ENCODE measurements at places on chromosomes 12 and 14.
A peak's percentile ranks its signal among the peaks of the same experiment; 100 is the strongest.

- DNase-seq, result no peak
Measured at GRCh38 chr14:99707420-99707819, 23.3 kb downstream of the CYP46A1 start.

- no peak for DNase-seq
Measured at GRCh38 chr12:10025236-10025635, 5.2 kb upstream of the CLEC9A start.

- no peak for DNase-seq
Measured at GRCh38 chr12:118136559-118137003, 657 bp downstream of the PEBP1 start.

GRCh38 chr12:103829092-103829491, 11.9 kb downstream of the NT5DC3 start:
- no peak for DNase-seq

- DNase-seq, result no peak
Measured at GRCh38 chr12:28242496-28243309, 52.4 kb downstream of the CCDC91 start.

DNA sequence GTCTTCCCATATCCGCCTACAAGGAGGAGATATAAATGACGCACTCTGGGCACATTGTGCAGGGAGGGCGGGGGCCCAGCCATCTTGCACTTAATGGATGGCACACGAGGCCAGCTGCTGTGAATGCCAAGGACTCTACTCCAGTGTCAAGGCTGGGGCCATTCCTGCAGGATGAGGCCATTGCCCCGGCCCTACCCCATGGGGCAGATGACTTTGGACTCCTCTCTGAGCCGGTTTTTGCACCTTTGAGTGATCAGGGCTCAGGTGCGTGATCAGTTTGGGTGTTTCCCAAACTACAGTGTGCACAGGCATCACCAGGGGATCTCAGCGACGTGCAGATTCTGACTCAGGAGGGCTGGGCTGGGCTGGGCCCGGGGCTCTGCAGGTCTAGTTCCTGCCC, 16.1 kb downstream of the MMAB start:
- no peak for DNase-seq

DNA sequence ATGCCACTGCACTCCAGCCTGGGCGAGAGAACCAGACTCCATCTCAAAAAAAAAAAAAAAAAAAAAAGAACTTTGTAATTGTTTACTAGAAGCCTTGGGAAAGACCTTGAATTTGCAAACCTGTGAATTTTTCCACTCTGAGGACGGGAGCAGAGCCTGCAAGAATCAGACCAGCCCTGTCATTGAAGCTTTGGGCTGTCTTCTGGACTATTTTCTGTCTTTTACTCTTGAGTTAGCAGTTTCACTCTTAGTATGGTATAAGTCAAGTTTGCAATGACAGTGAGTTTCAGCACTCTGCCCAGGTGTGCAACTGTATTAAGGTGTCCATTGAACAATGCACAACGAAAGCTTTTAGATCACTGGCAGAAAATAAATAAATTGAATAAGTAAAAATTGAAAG, 81.4 kb upstream of the KRAS start:
- DNase-seq, result no peak

GRCh38 chr12:7108003-7108795, 815 bp downstream of the C1RL start:
- no peak for DNase-seq

DNA sequence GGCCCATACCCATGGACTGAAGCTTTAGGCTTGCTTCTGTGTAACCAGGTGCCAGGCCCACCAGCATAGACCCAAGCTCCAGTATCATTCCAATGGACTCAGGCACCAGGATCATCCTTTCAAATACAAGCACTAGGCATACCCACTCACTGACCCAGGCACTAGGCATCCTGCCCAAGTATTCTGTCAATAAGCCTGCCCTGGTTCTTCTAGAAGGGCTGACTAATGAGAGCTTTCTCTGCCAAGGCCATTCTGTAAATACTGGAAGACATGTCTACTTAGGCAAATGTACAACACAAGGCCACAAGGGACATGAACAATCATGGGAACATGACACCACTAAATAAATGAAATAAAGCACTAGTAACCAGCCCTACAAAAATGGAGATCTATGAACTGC, 352.2 kb downstream of the FSCB start:
- no peak for DNase-seq

DNA sequence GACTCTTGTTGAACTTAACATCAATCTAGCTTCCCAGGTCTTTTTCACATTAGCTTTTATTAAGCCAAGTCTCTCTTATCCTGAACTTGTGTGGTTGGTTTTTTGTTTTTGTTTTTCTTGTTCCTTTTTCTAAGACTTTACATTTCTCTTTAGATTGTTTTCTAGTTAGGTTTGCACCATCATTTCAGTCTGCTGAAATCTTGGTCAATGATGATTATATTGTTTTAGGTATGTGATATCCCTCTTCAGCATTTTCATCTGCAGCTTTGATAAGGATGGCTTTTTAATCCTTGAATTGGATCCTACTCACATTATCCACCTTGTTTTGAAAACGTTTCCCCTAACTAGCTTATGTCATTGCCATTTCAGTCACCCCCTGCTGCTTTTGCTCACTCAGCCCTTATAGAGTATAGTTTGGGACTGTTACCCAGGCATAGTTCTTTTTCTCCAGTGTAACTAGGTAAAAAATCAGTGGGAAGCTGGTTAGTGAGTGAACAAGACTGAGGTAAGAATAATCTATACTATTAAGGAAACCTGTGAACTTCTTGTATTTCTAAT, 22.0 kb downstream of the YLPM1 start:
- no peak for DNase-seq

DNA sequence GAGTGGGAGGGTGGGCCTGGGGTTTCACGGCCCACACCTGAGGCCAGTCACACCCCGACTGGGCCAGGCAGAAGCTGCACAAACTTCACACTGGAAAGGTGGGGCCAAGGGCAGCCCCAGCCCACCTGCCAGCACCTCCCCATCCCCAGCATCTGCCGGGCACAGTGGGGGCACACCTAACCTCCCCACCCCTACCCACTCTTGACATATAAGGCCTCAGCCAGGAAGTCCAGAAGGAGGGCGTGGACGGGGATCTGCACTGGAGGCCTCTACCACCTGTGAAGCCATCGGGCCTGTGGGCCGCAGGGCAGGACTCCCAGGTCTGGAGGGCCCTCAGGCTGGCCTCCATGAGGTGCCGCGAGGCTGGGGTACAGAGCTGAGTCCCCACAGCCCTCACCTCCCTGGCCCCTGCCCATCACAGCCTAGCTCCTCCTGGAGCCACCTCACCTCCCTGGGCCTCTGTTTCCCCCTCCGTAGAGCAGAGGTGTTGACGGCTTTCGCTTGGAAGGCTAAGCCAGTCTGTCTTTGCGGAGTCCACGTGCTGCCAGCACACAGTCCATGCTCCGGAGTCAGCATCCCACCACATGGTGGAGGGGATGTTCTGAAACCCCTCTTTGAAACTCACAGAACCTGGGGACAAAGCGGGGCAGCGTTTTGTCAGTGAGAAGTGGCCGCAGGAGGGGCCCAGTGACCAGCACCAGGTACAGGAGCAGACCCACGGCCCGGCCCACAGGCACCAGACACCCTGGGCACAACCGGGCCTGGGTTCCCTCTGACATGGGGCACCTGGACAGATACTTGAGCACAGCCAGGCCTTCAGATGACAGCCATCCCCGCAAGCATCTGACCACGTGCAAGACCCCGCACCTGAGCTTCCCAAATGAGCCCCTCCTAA, 38.2 kb upstream of the INF2 start:
- DNase-seq, result no peak

DNA sequence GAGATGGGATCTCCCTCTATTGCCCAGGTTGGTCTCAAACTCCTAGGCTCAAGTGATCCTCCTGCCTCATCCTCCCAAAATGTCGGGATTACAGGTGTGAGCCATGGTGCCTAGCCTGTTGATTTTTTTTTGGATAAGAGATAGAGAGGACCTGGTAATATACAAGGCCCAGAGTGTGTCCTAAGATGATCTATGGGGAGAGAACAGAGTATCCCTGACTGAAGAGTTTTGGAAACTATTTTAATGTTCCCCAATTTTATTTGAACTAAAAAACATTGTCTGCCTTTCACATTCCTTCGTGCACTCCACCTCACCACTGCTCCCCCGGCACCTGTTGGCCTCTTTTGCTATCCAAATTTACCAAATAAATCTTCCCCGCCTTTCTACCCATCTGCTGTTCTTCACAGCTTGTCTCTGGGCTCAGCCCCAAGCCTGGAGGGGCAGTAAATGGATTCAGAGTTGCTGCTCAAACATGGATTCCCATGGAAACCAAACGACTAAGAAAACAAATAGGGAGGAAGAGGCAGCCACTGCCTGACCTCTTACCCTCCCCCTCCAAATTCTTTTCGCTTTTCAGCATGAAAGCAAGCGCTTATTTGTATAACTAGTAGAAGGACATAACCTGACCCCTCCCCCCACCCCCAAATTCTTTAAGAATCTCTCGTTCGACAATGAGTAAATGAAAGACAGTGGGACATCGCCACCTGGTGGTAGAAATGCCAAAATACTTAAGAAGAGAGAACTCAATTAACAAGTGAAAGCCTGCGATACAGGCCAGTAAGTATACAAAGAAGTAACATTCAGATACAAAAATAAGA, 22.6 kb downstream of the OR10G3 start:
- peak; percentile 91 for DNase-seq

DNA sequence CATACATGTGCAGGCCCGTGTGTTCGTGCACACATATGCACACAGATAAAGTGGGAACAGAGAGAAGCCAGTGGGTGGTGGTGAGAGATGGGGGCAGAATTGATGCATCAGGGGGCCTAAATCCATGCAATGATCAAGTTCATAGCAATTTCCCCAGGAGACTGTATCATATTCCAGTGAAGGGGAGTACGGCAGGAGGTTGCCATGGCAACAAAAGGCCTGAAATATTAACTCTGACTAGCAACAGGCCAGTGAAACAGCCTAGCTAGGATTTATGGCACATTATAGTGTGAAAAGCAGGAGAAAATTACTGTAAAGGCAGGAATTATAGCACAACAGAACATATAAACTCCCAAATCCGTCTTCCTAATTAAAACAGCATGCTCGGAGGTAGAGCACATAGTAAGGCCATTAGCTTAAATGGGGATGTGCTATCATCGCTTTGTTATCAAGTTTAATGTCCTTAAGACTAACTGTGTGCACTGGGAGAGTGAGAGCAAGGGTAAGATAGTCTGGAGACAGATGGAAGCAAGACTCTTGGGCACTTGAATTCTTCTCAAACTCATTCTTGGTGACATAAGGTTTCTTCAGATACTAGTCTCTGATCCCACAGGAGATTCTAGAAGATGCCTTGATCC, 806.3 kb downstream of the DIO2 start:
- no peak for DNase-seq

DNA sequence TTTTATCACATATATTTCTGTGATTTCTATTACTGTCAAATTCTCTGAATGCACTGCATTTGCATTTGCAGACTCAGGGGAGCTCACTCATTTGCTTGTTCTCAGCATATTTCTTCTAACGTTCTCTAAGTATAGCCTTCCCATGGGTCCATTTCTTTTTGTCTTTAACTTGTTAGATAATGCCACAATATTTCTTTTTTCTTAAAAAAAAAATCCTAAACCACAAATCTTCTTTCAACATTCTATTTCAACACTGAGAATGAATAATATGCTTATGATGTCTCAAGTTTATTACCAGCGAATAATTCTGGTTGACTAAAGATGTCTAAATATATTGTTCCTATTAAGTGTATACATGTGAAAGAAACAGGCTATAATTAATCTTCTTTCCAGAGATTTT, 200.2 kb downstream of the ANO6 start:
- no peak for DNase-seq

- DNase-seq, result no peak
Measured at GRCh38 chr14:102018251-102018650, 53.9 kb downstream of the DYNC1H1 start.

- DNase-seq, result no peak
Measured at GRCh38 chr12:52167526-52167925, 24.3 kb downstream of the KRT80 start.

GRCh38 chr12:89073027-89073398, 279.3 kb downstream of the DUSP6 start:
- DNase-seq, result no peak

DNA sequence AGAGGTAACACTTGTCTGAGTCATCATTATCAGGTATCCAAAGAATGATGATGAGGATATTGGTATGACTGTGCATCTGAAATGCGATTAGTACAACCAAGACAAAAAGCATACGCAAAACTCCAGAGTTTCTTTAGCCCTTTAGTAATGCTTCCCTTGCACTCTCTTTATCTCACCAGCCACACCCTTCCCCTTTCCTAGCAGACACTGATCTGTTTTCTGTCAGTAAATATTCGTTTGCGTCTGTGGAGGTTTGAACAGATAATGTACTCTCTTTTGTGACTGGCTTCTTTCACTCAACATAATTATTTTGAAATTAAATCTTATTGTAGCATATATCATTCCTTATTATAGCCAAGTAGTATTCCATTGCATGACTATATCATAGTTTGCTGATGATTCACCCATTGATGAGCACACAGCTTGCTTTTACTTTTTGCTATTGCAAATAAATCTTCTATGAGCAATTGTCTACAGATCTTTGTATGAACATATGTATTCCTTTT, 775.7 kb downstream of the SLC6A15 start:
- DNase-seq, result no peak

- DNase-seq, result no peak
Measured at GRCh38 chr14:31766315-31766892, 205.2 kb downstream of the NUBPL start.

DNA sequence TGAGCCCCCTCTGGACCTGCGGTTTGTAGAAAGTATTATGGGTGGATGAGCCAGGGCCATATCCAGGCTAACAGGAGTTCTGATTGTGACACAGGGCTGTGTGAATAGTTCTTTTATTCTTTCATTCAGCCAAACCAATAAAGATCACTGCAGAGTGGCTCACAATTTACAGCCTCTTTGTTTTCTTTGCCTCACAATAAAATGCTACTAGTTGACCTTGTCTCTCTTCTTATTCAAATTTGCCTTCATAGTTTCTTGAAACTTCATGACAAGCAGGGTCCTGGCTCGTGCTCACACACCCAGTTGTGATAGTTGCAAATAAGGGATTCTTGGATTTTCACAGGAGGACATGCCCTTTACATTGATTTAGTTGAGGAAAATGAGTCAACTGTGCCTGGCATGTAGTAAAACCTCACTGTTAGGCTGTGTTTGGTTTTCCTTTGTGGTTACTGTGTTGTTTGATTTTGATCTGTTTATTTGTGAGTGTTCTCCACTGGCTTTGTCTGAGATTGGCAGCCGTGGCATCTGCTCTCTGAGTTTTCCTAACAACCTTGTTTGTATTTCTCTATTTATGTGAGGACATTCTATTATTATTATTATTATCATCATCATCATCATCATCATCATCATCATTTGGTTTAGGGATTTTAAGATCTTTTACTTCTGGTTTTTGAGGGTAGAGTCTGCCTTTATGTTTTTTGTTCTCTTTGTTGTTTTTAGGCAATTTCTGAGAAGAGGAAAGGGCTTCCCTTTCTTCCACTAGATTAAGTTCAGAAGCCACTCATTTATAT, 2.7 kb upstream of the KRT6B start:
- DNase-seq, result no peak

- no peak for DNase-seq
Measured at GRCh38 chr12:122184517-122184916, 1.6 kb downstream of the LRRC43 start.
